Stimulated activated CD4-positive, alpha-beta T cell treated with anti-CD3 and anti-CD28 coated beads, Interleukin-15, amount 100 ng/mL, for 1 hour (primary cell): ENCODE measurements at places on chromosomes 16 and 17.

- no peak for DNase-seq
Measured at GRCh38 chr16:80208015-80208414, 332.8 kb upstream of the DYNLRB2 start.

DNA sequence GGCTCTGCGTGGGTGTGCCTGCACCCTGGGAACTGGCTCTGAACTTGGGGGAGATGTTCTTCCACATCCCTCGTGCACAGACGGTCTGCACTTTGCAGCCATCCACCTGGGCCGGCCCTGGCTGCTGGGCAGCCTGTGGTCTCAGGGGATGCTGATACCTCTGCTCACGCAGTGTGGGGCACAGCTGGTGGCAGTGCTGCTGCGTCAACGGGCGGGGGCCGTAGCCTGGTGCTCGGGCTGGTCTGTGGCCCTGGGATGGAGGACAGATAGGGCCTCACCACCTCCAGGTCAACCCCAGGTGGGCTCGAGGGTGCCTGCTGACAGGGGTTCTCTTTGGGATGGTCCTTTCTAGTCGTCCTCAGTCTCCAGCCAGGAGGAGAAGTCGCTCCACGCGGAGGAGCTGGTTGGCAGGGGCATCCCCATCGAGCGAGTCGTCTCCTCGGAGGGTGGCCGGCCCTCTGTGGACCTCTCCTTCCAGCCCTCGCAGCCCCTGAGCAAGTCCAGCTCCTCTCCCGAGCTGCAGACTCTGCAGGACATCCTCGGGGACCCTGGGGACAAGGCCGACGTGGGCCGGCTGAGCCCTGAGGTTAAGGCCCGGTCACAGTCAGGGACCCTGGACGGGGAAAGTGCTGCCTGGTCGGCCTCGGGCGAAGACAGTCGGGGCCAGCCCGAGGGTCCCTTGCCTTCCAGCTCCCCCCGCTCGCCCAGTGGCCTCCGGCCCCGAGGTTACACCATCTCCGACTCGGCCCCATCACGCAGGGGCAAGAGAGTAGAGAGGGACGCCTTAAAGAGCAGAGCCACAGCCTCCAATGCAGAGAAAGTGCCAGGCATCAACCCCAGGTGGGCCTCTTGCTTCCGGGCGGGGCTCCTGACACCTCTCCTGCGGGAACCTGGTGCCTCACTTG, 36.3 kb downstream of the TSC2 start:
- no peak for DNase-seq

DNA sequence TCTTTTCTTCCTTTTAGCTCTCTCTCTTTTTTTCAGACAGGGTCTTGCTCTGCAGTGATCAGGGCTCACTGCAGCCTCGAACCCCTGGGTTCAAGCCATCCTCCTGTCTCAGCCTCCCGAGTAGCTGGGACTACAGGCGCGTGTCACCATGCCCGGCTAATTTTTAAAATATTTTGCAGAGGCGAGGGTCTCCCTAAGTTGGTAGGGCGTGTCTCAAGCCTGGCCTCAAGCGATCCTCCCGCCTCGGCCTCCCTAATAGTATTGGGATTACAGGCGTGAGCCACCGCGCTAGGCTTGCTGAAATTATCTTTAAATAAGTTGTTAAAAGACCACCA, 797 bp upstream of the SNX11 start:
- DNase-seq: no peak

GRCh38 chr16:62967163-62967562, 930.9 kb upstream of the CDH8 start:
- no peak for DNase-seq

DNA sequence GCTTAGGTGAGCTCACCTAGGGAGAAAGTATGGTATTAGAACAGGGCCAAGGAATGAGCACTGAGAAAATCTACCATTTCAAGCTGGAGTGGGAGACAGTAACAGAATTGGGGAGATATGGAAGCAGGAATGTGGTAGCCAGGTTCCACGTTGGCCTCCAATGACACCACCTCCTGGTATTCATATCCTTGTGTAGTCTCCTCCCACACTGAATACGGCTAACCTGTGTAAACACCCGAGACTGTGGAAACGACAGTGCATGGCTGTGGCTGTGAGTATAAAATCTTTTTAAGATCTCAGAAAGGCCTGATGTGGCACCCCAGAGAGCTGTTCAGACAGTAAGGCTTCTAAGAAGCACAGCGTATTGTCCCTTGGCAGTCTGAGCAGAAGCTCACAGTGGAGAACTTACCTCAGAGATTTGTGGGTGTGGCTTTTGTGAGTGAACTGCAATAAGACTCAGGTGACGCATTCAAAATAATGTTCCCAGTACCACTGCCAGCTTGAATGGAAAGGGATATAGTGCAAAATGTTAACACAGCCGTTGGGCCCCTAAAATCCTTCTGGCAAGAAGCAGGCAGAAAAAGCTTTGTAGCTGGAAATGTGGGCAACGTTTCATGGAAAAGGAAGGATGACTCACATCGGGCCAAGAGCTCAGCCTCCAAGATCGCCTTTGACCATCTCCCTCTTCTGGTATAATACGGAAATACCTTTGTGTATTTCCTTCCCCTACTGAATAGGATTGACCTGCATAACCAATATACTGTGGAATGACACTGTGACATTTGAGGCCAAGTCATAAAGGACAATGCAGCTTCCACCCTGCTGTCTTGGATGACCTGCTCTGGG, 14.4 kb downstream of the SDR42E1 start:
- no peak for DNase-seq
